ENCODE measurements at places on chromosomes 12 and 14. TPM values are rescaled to one million over a fixed set of nuclear protein-coding genes. Genes with fewer than 3 reads are reported as not detected.

ADAM21 gene
- 0.65 TPM for polyA plus RNA-seq

SLC6A13 gene
- 39.9 TPM for polyA plus RNA-seq

AQP6 gene
- 23.1 TPM for polyA plus RNA-seq

CABP1 gene
- 4.6 TPM for polyA plus RNA-seq

CFAP54 gene
- 4.6 TPM for polyA plus RNA-seq

PRH1 gene
- polyA plus RNA-seq, result 18.0 TPM

CCND2 gene
- 51.3 TPM for polyA plus RNA-seq

SLC41A2 gene
- polyA plus RNA-seq, result 4.5 TPM

GTF2A1 gene
- polyA plus RNA-seq, result 34.4 TPM

ERP27 gene
- 26.3 TPM for polyA plus RNA-seq

ART4 gene
- 0.22 TPM for polyA plus RNA-seq

CLECL1 gene
- polyA plus RNA-seq, result 0.16 TPM

TMPRSS12 gene
- polyA plus RNA-seq, result not detected

SIRT4 gene
- 3.1 TPM for polyA plus RNA-seq

CLEC4D gene
- 0.56 TPM for polyA plus RNA-seq

CCDC60 gene
- polyA plus RNA-seq, result 0.16 TPM

SLC4A8 gene
- 4.9 TPM for polyA plus RNA-seq

MANSC4 gene
- 0.44 TPM for polyA plus RNA-seq

ST8SIA1 gene
- polyA plus RNA-seq, result 5.9 TPM

PSMA6 gene
- 150 TPM for polyA plus RNA-seq

CD69 gene
- 3.4 TPM for polyA plus RNA-seq

TAS2R46 gene
- polyA plus RNA-seq, result not detected

PKP2 gene
- 21.3 TPM for polyA plus RNA-seq

TSPAN19 gene
- 0.85 TPM for polyA plus RNA-seq

SLC5A8 gene
- polyA plus RNA-seq, result 41.3 TPM

FSCB gene
- not detected for polyA plus RNA-seq

TAS2R7 gene
- polyA plus RNA-seq, result not detected

CCNB1IP1 gene
- 120 TPM for polyA plus RNA-seq

KRT82 gene
- not detected for polyA plus RNA-seq

CMA1 gene
- 0.53 TPM for polyA plus RNA-seq

ATL1 gene
- polyA plus RNA-seq, result 11.0 TPM

FOXA1 gene
- polyA plus RNA-seq, result 3.3 TPM

NFE2 gene
- polyA plus RNA-seq, result 2.3 TPM

ALDH2 gene
- polyA plus RNA-seq, result 97.2 TPM

IRAK3 gene
- 3.2 TPM for polyA plus RNA-seq

KICS2 gene
- 4.7 TPM for polyA plus RNA-seq

OR10AD1 gene
- polyA plus RNA-seq, result 0.40 TPM

ZDHHC22 gene
- 0.42 TPM for polyA plus RNA-seq

TEX22 gene
- 3.9 TPM for polyA plus RNA-seq

TUBA1A gene
- 423 TPM for polyA plus RNA-seq

KDM2B gene
- 80.4 TPM for polyA plus RNA-seq

LRRC43 gene
- 7.7 TPM for polyA plus RNA-seq

LUM gene
- 48.5 TPM for polyA plus RNA-seq

OASL gene
- 0.09 TPM for polyA plus RNA-seq

DHRS4 gene
- polyA plus RNA-seq, result 51.6 TPM

DENR gene
- 102 TPM for polyA plus RNA-seq

TEX52 gene
- 2.6 TPM for polyA plus RNA-seq

CISTR gene
- 0.35 TPM for polyA plus RNA-seq
